ENCODE measurements at places on chromosomes 5 and 9.

- DNase-seq = no peak
Measured at GRCh38 chr5:93422652-93423280, 158.3 kb downstream of the NR2F1-AS1 start.

DNA sequence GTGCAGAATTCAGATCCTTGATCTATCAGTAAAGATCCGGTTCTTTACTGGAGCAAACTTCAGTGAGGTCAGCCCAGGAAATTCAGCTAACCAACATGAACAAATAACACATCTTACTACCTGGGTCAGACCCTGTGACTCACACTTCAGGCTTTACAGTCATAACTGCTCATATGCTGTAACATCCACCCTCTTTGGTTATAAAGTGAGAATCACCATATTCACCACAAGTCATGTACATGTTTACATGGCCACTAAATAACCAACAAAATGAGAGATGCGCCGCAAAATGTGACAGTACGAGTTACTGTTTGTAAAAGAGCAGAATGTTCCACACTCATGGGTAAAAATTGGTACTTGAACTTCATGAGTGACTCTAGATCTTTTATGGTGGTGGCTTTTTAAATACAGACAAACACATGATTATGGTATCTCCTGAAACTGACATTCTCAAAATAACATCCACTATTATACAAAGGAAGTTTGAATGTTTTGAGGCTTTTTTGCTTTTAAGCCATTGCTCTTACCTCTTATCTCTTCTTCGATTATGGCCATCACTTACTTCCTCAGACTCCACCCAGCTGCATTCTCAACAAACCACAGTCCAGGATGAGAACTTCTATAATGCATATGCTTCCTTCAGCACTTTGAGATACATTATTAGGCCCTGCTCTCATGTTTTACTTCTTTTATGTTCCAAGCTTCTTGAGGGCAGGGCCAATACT is 516.6 kb downstream of the RAB3C start:
- peak; percentile 44 for DNase-seq

DNA sequence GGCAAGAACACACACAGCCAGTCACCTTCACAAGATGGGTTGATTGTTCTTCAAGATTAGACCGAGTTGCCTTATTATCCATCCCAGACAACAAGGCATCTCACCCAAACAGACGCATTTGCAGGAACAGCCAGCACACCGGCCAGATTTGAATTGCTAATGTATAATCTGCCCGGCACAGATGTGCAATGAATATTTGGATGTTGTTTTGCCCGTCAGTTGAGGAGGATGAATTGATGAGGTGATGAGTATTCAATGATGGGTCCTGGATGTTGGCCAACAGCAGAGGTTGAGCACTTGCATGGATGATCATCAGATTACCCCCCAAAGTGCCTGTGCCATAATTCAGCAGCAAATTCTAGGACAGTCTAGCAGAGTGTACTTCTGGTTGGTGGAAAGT is 20.1 kb downstream of the ALG2 start:
- no peak for DNase-seq

GRCh38 chr9:107180206-107180605 is 102.9 kb upstream of the RAD23B start:
- no peak for DNase-seq

DNA sequence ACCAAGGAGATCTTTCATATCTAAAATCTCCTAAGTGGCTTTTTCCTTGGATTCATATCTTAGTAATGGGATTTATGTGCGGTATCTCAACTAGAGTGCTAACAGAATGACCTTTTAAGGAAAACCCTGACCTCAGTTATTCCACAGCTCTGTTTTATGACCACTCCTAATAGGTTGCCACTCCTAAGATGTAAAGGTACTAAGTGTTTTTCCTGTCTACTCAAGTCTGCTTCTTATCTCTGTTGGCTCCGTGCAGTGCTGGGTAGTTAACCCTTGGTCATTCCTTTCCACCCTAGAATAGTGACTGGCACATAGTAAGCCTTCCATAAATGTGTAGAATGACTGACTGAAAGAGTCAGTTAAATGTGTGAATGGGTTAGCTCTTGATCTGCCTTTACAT is 161.4 kb downstream of the DOCK2 start:
- DNase-seq = no peak

GRCh38 chr9:6764011-6764410 is 6.2 kb downstream of the KDM4C start:
- no peak for DNase-seq

GRCh38 chr9:74334271-74334670 is 162.9 kb upstream of the RORB start:
- no peak for DNase-seq

- no peak for DNase-seq
Measured at GRCh38 chr5:63008195-63008594, 429.6 kb downstream of the LRRC70 start.

DNA sequence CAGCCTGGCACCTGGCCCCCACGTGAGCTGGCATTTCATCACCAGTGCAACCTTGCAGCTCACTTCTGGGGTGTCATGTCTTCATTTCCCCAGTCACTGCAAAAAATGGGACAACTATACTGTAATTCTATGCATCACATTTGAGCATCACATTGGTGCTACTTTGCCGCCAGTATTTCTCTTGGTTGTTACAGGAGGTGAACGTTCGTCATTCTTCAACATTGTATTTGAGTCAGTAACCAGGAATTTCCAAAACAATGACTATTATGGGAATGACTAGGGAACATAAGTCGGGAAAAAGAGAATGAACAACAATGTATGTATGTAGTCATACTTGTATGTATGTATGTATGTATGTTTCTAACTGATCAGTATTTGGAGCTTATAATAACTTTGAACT is 1278.0 kb downstream of the EFNA5 start:
- no peak for DNase-seq

DNA sequence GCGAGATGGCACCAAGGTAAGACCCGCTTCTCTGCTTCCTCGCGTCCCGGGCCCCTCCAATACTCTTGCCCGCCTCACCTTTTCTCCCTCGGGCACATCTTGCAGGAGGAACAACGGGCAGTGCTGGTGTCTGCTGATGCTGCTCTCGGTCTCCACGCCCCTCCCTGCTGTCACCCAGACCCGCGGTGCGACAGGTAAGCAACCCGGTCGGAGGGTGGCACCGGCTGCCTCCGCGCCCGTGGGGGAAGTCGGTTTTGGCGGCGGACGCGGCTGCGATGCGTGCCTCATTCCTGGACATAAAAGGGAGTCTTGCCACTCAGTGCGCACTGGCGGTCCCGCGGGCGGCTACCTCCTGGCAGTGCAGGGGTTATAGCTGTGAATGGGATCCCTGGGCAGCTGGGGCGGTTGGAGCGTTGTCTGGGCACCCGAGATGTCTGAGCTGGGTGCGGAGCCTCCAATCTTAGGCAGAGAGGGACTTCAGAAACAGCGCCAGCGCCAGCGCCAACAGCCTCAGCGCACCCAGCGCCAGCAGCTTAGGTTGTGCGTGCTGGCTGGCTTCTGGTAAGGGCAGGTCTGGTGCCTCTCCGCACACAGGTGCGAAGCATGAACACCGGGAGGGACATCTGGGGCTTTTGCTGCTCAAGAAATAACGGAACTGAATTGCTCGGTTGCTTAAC is 488 bp downstream of the COL15A1 start:
- no peak for DNase-seq

DNA sequence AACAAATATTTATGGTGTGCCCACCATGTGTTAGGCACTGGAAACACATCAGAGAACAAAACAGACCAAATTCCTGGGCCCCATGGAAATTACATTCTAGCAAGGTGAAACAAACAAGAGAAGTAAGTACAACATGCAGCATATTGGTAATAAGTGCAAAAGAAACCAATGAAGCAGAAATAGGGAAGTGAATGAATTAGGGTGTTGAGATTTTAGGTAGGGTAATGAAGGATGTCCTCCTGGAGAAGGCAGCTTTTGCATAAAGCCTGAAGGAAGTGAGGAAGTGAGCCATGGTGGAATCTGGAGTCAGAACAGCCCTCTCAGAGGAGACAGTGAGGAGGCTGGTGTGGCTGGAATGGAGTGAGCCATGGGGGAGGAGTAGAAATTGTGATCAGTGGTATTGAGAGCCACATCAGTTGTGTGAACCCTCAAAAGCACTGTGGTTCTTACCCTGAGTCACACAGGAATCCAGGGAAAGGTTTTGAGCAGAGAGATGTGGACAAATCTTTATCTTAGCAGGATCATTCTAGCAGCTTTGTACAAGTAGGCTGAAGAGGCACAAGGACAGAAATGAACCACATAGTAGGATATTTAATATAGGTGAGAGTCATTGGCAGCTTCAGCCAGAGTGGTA is 52.7 kb upstream of the ARL15 start:
- no peak for DNase-seq

DNA sequence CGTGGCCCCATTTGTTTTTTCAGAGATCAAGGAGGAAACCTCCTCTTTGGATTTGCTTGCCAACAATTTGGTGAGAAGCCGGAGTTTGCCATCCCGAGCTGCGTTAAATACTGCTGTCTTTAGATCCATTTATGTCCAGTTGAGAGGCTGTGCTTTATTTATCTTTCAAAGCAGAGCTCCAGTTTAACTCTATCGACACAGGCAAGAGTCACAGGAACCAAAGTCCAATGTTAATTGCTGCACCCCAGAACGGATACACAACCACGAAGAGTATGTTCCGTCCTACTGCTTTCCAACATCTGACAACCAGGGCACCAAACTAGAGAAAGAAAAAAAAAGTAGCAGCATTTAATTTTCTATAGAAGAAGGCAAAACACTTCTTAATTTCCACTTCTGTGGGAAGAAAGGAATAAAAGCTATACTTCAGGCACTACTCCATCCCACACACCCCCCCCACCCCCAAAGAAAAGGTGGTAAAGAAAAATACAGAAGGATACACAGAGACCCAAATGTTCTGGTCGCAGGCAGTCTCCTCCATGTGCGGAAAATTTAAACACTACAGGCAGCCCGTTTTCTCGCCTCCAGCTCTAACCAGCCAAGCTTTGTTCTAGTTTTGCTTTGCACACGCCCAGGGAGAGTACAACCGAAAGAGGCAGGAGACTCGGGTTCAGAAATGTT is 1.1 kb downstream of the FEM1C start:
- no peak for DNase-seq

DNA sequence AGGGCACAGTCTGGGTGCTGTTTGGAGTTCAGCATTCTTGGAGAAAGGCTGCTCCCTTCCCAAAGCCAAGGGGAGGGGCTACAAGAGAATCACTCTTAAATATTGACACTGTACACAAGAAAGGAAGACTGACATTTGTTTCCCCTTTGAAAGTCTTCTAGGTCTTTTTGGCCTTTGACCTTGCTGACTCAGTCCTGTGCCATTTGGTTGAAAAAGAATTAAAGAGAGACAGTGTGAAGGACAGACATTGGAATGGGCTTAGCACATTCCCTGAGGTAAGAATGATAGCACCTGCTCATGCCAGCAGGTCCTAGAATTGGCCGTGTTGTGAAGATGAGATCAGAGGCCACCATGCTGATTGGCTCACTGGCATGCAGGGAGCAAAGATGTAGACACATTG is 271.4 kb upstream of the ZNF608 start:
- no peak for DNase-seq

DNA sequence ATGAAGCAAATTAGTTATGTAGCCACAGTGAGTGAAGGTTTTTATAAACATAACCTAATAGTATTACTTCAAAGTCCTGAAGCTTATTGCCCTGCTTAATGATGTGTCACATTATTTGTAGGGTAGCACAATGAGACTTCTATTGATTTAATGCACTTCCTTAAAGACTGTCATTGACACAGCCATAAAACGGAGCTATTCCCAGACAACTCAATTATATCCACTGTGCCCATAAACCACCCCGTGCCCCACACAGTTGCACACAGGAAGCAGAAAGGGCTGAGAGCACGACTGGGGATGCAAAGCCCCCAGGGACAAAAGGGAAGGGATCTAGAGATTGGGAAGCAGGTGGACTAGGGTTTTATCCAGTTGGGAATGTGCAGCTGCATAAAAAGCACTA is 37.0 kb downstream of the TRIM32 start:
- no peak for DNase-seq

Measured in CD4-positive, alpha-beta T cell treated with Interleukin-17A for 4 hours (primary cell).